ENCODE measurements at places on chromosomes 1 and 21.
A peak's percentile ranks its signal among the peaks of the same experiment; 100 is the strongest.

DNA sequence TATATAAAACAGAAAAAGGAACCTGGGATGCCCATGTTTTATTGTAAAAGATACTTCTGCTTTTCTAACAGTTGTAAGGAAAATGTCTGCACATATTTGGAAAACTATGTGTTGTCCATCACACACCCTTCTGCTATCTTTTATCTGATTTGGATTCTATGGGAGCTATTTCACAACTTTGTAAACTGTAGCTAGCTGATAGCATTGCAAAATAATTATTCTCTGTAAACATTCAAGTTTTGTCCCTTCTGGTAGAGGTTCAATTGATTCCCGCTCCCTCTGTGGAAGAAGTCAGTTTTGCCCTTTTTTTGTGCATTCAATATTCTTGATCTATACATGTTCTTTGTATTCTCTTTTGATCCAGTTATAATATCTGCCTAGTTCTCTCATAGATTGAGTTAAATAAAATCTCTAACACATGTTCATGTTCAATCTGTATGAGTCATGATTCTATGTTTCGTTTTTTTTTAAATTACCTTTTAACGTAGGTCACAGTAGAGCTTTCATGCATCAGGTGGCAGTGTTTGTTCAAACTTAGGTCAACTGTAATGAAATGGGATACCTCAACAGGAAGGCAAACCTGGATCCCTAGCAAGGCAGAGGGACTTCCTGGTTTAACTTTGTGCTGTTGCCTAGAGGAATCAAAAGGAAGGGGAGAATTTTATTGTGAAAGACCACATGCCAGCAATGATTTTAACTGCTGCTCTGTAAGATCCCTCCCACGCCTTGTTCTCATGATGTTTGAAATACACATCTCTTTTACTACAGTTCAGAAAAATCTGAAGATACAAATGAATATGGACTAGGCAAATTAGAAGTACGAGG is 26.0 kb upstream of the BCL9 start:
- no peak for DNase-seq

- no peak for DNase-seq
These were observed 32.9 kb downstream of the GPA33 start for GRCh38 chr1:167057241-167057688.

DNA sequence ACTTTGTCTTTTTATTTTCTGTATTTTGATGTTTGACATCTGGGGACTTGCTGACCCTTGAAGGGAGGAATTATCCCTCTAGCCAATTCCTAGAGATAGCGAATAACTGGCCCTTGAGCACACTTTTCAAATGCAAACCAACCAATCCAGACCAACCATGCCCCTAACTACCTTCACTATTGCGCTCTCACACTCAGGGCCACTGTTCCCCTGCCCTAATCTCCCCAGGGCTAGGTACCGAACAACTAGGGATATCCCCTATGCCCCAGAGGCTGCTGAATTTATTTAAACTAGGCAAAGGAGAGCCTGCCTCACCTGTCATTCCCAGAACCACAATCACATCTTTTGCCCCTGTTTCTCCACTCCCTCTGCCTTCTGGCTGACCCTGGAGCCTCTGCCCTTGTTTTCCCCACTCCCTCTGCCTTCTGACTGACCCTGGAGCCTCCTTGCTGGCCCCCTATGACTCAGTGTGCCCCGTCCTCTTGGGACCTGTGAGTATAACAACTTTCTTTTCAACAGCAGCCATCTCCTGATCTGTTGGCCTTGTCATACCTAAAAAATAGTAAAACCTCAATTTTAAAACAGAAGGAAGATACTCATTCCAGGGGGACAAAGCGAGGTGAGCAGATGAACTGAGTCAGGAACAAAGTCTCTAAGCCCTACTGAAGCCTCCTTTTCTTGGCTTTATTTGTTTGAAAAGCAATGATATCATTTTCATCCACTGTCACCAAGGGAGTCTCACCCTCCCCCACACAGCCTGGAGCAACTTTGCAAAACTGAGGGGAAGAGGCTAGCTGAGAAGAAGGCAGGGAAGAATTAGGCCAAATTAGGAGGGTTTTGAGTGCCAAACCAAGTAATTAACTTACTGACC is 115.5 kb downstream of the NMNAT2 start:
- no peak for DNase-seq

GRCh38 chr1:175188936-175189335 is 3.6 kb downstream of the KIAA0040 start:
- peak; percentile 57 for DNase-seq

DNA sequence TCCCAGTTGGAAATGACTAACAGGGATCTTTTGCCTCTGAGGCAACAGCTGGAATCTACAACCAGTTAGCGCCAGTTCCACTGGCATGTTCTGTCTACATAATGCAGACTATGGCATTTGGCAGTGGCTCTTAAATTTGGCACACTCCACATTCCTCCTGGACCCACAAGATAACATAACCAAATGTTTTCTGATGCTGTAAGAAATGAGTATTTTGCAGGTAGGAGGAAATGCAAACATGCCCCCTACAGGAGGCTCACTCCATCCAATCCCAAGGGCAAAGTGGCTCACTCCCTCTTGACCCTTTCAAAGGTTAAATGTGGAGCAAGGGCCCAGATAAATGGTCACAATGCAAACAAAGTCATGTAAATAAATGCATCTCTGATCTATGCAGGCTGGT is 129.2 kb upstream of the PROX1 start:
- DNase-seq = no peak

DNA sequence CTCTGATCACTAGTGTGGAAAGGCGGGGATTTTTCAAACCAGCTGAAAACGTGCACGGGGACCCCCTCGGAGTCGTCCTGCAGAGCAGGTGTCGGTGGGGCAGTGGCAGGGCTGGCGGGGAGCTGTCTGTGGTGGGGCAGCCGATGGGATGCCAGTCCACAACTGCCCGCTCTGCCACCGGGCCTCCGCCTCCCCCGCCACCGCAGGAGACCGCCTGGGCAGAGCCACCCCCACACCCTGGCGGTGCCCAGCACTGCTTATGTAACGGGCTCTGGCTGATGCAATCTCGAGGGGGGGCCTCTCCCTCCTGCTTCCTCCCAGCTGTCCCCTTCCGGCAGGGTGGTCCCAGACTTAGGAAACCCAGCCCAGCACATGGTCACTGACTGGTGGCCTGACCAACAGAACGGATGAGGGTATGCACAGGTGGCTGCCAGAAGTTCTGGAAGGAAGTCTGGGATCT is 9.3 kb downstream of the CHD5 start:
- no peak for DNase-seq

GRCh38 chr1:3061981-3062615 is 6.9 kb upstream of the PRDM16 start:
- no peak for DNase-seq

DNA sequence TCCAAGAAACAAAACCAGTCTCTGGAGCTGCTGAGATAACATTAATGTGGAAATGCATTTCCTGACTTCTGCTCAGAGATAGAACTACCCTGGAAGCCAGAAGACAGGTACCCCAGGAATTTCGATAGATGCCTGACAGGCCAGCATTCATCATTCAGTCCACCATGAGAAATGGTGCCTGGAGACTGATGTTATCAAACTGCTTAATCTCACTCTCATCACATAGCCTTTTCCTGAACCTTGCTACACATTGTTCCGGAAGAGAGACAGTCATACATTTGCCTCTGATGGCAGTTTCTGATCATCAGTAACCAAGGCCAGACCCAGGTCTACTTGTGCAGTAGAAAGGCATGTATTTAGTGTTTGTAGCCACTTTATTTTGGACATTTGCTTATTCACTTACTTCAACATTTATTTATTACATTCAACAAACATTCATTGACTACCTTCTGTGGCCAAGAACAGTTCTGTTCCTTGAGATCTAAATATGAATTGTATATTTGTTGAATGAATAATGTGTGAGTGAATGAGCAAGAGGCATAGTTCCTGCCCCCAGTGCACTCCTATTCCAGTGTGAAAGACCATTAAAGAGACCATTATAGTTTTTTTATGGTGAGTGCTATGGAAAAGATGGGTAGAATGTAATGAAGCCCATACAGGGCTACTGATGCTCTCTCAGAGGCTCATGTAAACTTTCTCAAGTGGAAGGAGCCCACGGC is 485.7 kb downstream of the NUF2 start:
- no peak for DNase-seq

DNA sequence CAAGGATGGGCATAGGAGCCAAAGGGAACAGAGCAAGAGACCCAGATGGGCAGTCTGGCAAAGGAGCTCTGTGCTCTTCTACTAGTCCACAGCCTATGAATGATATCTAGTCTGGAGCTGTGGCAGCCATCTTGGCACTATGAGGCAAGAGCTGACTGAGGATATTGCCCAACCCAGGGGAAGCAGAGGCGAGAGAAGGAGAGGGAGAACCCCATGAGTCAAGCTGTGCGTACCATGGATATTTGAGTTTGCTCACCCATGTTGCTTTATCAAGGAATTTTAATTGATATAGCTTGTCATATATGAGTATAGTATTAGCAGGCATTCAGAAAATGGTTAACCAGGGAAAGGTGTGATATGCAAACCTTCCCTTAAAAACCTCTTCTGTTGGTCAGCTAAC is 420.9 kb downstream of the PRDM2 start:
- DNase-seq = no peak

DNA sequence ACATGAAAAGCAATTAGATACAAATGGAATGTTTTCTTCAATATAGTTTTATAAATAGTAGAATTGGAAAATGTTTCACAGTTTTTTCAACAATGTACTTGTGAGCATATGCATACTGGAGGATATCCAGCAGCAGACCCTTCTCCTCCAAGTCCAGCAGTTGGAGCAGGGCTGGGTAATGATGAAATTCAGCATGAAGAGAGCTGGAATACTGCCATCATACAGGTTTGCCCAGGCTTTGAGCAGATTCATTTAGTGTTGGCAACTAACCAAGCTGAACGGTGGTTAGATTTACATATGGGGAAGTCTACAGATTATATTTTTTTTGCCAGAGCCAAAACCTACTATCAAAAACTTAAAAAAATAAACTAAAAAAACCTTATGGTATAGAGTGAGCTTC is 38.3 kb downstream of the WDR3 start:
- no peak for DNase-seq

GRCh38 chr1:84103197-84103992 is 40.7 kb upstream of the PRKACB start:
- DNase-seq = no peak

- peak; percentile 14 for DNase-seq
These were observed 32.1 kb upstream of the EPHX4 start for GRCh38 chr1:91997607-91998195.

- DNase-seq = no peak
These were observed 115.4 kb upstream of the RAB4A start for GRCh38 chr1:229155472-229155871.

DNA sequence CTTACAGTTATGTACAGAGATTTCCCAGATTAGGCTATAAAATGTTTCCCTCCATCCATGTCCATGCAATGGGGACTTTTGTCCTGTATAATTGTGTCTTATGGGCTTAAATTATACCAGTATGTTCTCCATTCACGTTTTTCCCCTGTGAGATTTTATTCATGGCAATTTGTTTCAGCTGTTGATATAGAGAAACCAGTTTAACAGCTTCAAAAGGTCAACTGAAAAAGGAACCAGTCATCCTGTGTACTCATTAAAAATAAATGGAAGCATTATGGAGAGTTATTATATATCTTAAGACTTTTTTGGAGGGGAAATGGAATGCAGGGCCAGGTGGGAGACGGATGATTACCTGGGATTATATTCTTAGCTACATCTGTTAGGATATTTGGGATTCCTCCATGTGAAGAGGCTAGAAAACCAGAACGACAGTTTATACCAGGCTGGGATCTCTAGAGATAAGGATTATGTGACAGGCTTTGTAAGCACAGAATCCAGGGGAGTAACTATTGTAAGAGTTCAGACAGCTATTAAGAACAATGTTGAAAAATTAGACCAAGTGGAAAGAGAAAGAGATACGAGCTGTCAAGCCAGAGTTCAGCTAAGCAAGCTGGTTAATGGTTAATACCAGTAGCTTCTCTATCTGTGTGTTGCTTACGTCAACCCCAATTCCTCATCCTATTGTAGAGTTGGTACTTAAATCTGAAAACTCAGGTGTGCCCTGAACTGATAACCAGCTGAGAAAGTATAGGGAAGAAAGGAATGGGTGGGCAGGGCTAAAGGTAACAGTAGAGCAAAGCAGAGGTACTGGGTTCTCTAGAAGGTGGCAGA is 12.4 kb upstream of the ZNF697 start:
- no peak for DNase-seq

GRCh38 chr1:32963746-32964460 is 706 bp downstream of the RNF19B start:
- DNase-seq = peak; percentile 37

GRCh38 chr1:20493839-20494608 is 8.0 kb upstream of the CAMK2N1 start:
- DNase-seq = peak; percentile 69

DNA sequence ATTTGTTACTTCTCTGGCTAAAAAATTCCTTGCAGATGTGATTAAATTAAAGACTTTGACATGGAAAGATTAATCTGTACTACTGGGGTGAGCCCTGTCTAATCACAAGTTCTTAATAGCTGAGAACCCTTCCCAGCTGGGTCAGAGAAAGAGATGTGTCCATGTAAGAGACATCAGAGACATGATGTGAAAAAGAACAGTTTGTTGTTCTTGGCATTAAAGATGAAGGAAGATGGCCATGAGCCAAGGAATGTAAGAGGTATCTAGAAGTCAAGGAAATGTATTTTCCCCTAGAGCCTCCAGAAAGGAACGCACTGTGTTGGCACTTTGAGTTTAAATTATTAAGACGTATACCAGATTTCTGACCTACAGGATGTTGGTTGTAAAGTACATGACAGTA is 1271.5 kb upstream of the PRMT6 start:
- no peak for DNase-seq

All from stimulated activated CD4-positive, alpha-beta T cell treated with anti-CD3 and anti-CD28 coated beads, Interleukin-2, amount 100 ng/mL, for 4 hours (primary cell).